ENCODE measurements at places on chromosomes 2 and 18.

DNA sequence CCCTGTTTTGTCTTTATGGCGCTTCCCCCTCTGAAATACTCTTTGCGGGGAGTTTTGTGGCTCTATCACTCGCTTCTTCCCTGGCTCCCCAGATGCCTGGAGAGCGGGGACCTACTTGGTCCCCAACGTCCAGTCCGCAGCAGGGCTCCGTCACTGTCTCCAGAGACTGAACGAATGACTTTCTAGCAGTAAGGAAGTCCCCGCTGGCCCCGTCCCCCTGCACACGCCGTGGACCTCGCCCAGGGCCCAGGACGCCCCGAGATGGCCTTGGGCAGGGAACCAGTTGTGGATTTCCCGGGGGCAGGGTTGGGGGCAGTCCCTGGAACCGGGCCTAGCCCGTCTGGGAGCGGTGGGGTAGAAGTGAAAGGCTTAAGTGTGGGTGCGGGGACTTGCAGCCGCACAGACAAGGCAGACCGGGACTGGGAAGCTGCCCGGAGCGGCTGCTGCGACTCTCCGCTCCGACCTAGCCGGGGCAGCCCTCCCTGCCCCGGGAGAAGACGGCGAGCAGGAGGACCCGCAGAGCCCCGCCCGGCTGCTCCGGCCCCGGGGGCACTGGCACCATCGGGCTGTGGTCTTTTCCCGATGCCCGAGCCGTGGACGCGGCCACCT lies 821 bp upstream of the EPHA4 start:
- DNase-seq, result peak; percentile 57

DNA sequence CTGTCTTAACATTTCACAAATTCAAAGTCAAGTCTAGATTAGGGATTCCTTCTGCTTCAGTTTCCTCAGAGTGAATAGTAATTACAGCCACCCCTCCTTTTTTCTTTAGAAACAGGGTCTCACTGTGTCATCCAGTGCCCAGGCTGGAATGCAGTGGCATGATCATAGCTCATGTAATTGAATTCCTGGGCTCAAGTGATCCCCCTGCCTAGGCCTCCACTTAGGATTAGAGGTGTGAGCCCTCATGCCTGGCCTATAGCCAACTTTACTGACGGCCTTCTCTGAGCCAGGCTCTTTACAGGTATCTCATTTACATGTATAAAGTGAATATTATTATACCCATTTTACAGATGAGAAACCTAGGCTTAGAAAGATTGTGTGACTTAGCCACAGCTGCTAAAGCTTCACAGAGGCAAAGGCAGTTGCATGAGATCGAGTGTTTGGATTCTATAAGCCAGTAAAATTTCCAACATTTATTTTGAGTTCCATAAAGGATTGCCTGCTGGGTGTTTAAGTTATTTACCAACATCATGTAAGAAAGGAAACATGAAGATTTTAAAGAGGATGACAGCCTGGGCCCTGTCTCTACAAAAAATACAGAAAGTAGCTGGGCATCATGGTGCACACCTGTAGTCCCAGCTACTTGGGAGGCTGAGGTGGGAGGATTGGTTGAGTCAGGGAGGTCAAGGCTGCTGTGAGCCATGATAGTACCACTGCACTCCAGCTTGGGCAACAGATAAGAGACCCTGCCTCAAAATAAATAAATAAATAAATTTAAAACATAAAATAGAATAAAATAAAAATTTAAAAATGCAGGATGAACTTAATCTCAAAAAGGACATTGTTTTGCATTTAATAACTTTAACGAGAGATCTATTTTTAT lies 1.8 kb downstream of the ENOSF1 start:
- no peak for DNase-seq

DNA sequence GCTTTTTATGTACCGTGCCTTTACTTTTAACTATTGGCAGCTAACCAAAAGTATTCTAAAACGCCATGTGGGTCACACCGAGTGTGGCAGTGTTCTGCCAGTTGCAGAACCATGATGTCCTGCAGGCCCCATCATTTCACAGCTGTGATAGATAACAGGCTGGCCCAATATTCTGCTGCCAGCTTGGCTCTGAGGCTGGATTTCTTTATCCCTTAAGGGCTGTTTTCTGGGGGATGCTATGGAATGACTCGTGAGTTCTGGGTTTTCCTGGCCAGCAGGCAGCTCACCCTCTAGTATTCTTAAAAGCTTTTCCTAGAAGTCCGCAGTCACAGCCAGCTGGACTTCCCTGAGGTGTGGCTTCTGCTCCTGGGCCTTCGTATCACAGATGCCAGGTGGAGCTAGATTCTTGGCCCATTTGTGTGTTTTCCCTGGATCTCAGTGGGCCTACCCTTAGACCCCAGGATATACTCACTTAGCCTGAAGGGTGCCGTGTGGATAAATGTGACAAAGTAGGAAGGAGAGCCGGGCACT lies 41.0 kb downstream of the FHOD3 start:
- no peak for DNase-seq

GRCh38 chr2:47029737-47030524 lies 114.3 kb upstream of the MCFD2 start:
- DNase-seq, result no peak

GRCh38 chr18:26736301-26736700 lies 129.2 kb downstream of the AQP4 start:
- DNase-seq, result no peak

- peak; percentile 42 for DNase-seq
Observed at GRCh38 chr18:55510809-55511208, 77.2 kb downstream of the TCF4 start.

GRCh38 chr2:98441706-98442450 lies 2.8 kb upstream of the INPP4A start:
- no peak for DNase-seq

- no peak for DNase-seq
Observed at GRCh38 chr2:27741673-27742072, 29.8 kb upstream of the MRPL33 start.

- DNase-seq, result no peak
Observed at GRCh38 chr2:44944102-44944951, 2.8 kb downstream of the SIX3 start.

DNA sequence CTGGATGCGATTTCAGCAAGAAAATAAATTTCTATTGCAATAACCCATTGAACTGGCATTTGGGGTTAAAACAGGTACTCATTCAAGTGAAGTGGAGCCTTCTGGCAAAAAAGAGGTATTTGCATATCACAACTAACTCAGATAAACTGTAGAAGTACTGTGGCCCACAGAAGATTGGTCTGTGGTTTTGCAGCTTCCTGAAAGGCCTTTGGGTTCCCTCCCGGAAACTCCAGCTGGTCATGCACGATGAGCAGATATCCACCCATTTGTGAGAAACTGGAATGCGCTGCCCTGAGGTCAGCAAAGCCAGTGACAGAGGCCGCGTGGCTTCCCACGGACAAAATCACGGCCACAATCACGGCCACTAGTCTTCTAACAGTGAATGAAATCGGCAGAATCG lies 106.3 kb downstream of the EPHA4 start:
- DNase-seq, result peak; percentile 95

DNA sequence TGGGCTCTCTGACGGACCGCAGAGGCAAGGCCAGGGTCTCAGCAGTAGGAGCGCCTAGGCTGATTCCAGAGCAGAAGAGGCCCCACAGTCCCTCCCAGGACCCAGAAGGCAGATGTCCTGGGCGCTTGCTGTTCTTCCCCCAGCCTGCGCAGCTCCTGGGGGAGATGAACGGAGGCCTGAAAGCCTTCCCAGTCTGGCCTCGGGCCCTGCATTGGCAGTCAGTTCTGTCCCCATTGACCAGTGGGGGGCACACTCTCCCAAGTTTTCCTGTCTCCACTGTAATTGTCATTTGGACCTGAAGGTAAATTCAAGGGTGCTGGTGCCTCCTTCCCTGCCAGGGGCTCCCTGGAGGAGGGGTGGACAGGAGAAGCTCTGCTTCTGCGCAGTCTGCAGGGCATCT lies 345.7 kb downstream of the CYP26B1 start:
- DNase-seq, result peak; percentile 42

DNA sequence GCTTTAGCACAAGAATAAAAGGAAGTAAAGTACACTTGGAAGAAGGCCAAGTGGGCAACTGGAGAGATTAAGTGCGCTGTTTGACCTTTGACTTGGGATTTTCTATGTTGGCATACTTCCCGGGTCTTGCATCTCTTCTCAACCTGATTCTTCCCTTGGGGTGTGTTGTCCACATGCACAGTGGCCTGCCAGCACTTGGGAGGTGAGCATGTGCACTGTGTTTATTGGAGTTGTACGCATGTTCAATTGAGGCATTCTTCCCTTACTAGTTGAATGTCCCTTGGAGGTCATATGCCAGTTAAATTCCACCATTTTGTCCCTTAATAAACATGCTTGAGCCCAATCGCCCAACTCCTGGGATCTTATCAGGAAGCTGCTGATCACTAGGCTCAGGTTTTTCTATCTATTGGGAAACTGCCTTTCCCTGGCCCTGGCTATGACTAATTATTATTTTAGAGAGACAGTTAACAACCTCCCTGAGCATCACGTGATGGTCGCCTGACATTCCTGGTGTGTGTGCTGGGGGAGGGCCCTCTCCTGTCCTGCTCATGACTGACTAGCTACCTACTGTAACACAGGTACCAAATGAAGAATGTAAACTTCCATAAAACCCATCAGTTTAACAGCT lies 62.5 kb upstream of the RAPGEF4 start:
- DNase-seq, result peak; percentile 35

- DNase-seq, result no peak
Observed at GRCh38 chr2:238919307-238919706, 71.4 kb downstream of the TWIST2 start.

DNA sequence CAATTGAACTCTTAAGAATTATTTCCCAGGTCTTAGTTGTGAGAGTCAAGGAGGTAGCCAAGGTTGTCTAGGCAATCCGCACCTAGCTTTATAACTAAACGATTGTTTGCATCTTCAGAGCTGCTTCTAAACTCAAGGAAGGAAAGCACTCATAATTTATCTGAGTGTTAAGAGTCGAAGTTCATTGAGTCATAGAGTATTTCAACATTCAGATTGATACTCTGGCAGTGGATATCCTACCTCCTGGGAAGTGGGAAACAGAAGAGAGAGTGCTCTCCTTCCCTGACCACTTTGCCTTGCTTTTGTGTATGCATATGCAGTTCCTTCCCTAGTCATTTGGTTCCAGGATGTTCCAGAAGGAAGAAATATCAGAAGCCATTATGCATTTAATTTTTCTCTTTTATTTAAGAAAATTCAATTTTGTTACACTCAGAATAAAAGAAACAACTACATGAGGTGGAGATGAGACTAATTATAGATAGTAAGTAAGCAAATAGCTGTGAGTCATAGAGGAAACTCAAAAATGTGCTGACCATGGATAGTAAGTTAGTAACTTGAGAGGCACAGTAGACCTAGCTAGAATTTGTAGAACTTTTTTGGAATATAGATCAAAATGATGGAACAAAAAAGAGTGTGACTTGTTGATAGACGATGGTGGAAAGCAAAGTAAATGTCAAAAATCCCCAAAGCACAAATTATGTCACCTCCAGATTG lies 35.4 kb upstream of the FSHR start:
- no peak for DNase-seq

- no peak for DNase-seq
Observed at GRCh38 chr18:12247946-12248345, 6.2 kb upstream of the CIDEA start.

DNA sequence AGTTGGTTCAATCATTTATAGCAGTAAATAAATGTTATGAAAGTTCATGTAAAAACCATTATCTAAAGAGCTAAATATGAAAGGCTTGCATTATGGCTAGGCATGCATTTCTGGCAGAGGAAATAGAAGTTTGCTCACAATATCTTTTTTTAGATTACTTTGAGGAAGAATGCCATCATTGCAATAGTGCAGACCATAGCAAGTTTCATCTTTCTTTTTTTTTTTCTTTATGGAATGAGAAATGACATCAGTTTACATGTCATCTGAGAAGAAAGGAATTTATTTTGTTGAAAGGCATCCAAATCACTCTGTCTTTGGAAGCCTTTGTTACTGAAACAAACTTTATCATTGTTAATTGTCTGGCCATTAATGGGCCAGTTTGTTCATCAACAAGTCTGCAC lies 74.5 kb upstream of the NCKAP5 start:
- DNase-seq, result no peak

GRCh38 chr2:45778720-45779171 lies 127.3 kb downstream of the PRKCE start:
- DNase-seq, result peak; percentile 89

DNA sequence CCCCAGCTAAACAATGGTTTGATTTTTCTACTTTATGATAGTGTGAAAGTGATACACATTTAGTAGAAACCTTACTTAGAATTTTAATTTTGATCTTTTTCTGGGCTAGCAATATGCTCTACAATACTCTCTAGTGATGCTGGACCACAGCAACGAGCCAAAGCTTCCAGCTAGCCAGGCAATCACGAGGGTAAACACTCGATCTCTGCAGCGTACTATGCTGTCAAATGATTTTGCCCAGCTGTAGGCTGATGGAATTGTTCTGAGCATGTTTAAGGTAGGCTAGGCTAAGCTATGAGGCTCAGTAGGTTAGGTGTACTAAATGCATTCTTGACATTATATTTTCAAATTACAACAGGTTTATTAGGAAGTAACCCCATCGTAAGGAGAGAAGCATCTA lies 207.5 kb downstream of the LRRTM4 start:
- no peak for DNase-seq

DNA sequence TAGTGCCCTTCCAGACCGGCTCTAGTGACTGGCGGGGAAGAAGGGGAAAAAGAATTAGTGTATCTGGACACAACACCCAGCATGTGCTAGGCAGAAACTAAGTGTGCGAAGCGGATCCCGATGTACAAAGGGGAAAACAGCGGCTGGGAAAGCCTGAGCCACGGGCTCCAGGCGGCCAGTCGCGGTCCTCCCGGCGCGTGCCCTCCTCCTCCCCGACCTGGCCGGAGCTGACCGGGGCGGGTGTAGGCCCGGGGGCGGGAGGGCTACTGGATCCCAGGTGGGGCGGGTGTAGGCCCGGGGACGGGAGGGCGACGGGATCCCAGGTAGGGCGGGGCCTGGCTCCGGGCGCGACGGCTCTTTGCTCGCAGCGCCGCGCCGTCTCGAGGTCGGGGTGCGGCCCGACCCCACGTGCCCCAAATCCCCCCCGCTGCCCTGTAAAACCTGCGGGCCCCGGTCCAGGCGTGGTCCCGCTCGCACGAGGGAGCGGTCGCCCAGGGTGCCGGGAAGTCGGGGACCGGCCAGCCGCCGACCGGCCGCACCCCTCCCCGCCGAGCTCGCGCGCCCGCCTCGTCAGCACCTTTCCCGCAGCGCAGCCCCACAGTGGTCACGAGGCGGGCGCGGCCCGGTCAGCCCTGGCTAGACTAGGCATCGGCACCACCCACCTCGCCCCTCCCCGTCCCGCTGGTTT lies 48.8 kb downstream of the C2orf42 start:
- DNase-seq, result no peak

Measured in hematopoietic multipotent progenitor cell treated with erythropoietin and hydrocortisone succinate and interleukin-3 and kit ligand, for 4 days (in vitro differentiated cells).